Cerebellum (tissue), 4 donors: ENCODE measurements at places on chromosomes 1 and 21.

DNA sequence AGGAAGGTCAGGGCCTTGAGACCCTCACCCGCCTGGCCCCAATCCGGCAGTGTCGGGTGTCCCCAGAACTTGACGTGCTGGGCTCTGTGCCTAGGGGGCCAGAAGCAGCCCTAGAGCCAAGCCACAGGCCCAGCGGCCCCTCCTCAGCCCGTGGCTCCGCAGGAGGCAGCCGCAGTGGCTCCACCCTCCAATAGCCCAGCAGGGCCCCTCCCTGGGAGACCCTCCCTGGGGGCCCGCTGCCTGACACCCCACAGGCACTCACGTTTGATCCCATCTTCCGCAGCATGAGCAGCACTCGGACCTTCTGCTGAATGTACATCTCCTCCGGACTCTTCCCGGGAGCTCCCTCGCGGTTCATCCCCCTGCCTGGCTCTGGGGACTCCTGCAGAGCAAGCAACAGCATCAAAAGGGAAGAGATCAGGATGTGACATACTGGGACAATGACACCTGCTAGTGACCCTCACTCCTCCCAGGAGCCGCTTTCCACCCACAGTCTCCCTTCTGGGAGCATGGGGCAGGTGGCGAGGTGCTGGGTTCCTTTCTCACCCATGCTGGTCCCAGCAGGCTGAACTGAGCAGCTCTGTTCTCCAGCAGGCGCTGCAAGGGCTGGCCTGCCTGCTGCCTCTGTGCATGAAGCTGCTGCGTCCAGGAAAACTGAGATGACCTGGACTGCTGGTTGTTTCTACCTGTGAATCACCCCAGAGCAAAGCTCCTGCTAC is 38.2 kb downstream of the CTNNBIP1 start:
- no peak for DNase-seq

DNA sequence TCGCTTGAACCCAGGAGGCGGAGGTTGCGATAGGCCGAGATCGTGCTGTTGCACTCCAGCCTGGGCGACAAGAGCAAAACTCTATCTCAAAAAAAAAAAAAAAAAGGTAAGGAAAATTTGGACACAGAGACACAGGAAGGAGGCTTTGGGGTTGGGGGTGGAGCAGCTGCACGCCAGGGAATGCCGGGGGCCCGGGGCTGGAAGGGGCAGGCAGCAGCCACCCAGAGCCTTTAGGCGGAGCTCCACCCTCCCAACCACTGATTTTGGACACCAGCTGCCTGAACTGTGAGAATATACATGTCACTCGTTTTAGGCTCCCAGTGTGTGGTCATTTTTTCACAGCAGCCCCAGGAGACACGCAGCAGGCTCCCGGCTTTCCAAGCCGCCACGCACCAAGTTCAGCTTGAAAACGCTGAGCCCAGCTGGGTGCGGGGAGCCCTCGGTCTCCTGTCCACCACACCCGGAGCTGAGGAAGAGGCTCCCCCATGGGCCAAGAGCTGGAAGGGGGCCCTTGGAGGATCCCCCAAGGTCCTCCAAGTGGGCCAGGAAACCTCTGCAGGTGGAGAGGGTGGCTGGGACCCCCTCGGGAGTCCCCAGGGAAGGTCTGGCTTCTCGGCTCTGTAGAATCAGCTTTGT is 5.9 kb upstream of the FAAP20 start:
- DNase-seq: no peak

GRCh38 chr1:204350857-204351573 is 8.7 kb downstream of the PLEKHA6 start:
- DNase-seq: peak; percentile 95

DNA sequence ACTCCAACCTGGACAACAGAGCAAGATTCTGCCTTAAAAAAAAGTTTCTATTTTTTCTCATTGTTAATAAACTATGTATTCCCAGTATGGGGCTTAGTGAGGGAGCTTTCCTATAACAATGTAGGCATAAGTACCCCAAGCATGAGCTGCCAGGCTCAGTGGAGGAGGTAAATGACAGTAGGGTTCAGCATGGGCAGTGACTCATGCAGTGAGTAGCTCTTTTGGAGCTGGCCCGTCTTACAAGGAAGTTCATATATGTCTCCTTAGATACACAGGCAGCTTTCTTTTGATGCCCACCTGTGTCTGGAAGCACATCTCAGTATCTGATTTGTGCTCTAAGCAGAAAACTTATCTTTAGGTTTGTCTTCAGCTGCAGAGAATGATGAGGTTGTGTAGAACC is 57.9 kb downstream of the ZNF678 start:
- DNase-seq: no peak

- no peak for DNase-seq
Observed at GRCh38 chr1:46517010-46517600, 27.5 kb downstream of the DMBX1 start.

GRCh38 chr1:241557551-241558193 is 25.5 kb downstream of the KMO start:
- no peak for DNase-seq

- no peak for DNase-seq
Observed at GRCh38 chr1:114299331-114299975, 145.8 kb upstream of the SYT6 start.

DNA sequence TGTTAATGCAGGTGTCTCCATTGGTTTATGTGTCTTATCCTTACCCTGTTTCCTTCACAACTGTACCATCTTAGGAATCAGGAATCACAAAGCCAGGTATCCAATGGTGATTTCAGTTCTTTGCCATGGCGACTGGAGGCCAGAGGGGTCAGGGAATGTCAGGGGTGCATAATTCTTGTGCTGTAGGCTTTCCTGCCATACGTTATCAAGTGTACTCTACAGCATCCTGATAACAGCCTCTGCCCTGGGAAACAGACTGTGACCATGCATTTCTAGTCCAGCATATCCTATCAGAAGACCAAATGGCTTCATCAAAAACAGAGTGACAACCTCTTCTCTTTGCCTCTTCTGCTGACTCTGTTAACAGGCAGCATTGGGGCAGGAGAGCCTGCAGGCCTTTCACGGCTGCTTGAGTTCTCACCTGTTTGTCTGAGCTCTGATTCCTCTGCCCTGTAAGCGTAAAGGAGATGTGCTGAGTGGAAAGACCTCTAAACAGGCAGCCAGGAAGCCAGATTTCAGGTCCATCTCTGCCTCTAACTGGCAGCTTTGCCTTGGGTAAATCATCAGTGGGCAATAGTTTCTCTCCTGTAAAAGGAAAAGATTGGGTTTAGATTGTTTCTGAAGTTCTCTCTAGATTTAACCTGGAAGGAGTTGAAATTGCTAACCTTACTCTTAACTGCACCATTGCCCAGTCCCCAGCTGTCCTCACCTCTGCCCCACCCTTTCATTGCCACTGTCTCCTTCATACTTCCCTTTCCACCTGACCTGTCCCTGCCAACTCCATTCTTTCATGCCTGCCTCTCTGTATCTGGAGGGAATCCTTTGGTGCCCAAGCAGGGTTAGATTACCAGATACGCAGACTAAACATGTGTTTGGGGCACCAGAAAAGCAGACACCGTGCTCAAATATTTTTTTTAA is 80.2 kb downstream of the LRRC8D start:
- no peak for DNase-seq

DNA sequence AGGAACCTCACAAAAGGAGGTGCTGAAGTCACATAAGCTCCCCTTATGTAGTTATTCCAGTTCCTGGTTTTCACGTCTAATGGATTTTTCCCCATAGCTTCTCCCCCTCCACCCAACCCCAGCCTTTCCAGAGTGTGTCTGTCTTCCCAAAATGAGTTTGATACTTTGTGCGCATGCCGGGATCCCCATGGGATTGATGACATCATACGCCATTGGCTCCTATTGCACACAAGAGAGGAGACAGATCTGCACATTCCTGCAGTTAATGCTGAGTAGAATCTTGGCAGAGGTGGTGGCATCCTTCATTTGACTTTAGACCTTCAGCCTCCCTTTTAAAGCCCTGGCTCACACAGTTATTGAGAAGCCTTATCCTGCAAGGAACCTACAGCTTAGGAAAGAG is 71.4 kb downstream of the DDR2 start:
- no peak for DNase-seq

GRCh38 chr1:209808059-209808581 is 2.2 kb upstream of the IRF6 start:
- no peak for DNase-seq

DNA sequence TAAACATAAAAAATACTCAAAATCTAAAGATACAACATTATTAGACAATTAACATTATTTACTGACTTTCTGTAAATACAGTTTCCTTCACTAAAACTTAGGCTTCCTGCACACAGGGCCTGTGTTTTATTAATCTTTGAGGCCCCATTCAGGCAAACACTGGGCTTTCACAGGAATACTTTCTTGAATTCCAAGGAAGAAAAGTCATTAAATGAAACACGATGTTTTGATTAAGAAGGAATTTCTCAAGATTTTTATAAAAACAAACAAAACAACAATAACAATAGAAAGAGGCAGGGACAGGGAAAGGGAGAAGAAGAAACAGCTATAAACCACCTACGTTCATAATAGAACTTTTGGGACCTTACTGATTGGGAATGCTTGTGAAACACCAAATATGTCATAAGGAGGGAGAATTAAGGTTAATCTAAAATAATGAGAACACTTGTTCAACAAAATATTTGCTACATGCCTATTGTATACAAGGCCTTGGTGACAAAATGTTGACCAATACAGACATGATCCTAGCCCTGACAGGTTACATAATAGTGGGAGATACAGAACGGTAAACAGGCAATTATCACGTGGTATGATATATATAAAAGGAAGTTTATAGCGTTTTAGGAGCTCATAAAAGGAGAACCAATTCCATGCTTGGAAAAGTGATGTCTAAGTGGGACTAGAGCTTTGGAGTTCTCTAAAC is 3.6 kb downstream of the DDAH1 start:
- no peak for DNase-seq

- no peak for DNase-seq
Observed at GRCh38 chr1:33635336-33636012, 163.0 kb downstream of the ZSCAN20 start.

GRCh38 chr1:198651650-198652400 is 13.0 kb downstream of the PTPRC start:
- DNase-seq: no peak

DNA sequence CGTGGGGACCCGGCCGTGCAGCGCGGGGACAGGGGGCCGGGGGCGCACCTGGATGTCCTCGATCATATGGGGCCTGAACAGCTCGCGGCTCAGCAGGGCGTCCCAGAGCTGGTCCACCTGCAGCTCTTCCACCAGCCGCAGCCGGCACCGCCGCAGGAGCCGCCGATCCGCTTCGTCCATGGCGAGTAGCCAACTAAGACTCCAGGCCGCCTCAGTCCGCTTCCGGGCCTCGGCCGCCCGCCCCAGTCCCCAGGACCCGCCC is at the start of gene CASP9:
Gene CASP9 (minus strand): TSS at position 195 of the 262 bp plus-strand sequence. CDS start 15 bp downstream, at position 180.
- DNase-seq: no peak

- no peak for DNase-seq
Observed at GRCh38 chr1:59978026-59978425, 51.5 kb upstream of the CYP2J2 start.

DNA sequence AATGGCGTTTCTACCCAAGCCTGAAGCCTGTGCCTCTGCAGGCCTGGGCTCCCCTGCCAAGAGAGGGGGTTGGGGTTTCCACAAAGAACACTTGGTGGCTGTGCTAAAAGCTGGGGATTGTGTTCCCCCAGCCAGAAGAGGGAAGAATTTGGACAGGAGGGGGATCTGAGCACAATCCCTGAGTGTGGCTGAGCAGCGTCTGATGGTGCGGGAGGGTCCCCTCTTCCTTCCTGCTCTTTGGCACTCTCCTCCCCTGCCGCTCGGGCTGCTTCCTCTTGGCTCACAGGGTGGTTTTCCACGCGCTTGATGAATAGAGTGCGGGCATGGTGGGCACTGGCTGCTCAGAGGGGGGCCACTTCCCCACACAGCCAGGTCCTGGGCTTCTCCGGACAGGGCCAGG is 3.7 kb downstream of the GPR37L1 start:
- no peak for DNase-seq

- no peak for DNase-seq
Observed at GRCh38 chr1:201405484-201405831, 6.3 kb upstream of the LAD1 start.

GRCh38 chr21:38307771-38308531 is 51.2 kb downstream of the KCNJ15 start:
- no peak for DNase-seq

GRCh38 chr21:38667291-38667870 is 138.3 kb upstream of the ETS2 start:
- DNase-seq: no peak

GRCh38 chr1:121538943-121539575 is 354.3 kb downstream of the SRGAP2C start:
- no peak for DNase-seq

- DNase-seq: peak; percentile 77
Observed at GRCh38 chr1:153774780-153775457, at the start of gene SLC27A3. Gene SLC27A3 (plus strand): TSS chr1:153775407. CDS start chr1:153775498, 91 bp downstream.
